SHP77 (cell line): ENCODE measurements at places on chromosomes 3 and 15.

DNA sequence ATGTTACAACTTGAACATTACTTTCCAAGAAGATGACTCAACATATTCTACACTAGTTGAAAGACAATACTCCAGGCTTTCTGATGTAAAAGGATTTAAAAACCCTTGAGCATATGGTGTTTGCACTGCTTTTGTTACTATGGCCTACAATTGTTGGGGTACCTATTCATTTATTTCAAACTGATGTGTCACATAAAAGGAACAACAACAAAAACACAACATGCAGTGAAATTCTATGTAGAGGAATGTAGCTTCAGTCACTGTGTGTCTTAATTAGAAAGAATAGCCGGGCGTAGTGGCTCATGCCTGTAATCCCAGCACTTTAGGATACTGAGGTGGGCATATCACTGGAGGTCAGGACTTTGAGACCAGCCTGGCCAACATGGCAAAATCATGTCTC, 1.6 kb downstream of the SPATA16 start:
- DNase-seq = no peak

DNA sequence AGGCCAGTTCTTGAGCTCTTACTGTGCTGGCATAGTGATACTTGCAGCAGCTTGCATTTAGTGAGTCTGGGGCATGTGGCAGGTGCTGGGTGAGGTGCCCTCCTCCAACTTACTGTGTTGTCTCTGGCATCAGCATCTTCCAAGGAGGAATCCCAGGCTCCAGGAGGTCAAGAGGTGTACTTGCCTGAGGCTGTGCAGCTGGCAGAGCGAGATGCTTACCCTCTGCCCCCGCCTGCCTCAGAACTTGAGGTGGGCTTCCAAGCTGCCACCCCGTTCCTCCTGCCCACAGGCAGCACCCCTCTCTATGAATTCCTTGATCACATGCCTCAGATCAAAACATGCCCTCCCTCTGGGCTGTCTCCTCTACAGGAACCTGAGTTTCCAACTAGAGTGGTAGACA, 86.0 kb downstream of the EEFSEC start:
- no peak for DNase-seq

DNA sequence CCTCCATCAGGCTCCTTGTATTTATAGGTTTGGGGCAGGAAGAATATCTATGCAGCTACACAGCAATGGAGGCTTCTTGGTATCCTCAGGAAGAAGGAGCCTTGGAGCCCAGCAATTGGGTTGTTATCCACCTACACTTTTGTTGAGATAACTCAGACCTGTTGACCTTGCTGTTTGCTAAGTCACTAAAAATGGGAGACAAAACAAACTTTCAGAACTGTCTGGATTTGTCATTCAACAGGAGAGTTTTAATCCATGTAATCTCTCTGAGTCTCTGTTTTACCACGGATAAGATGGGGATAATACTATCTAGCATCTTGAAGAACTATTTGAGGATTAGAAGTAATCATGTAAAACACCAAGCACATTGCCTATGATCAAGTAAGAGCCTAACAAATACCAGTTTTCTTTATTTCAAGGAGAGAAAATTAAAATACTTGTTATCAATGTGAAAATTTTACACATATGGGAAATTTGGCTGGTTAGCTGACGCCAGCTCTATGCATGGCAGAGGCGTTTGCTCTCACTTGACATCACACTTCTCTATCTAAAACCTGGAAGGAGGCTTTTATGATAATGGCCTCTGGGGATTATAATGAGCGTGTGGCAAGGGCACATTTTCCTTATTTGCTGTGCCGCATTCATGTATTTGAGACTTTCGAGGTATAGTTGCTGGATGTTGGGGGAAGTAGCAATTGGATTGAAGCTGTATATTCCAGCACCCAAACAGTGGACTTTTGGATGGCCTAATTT, 215.6 kb downstream of the PDCD6IP start:
- no peak for DNase-seq

DNA sequence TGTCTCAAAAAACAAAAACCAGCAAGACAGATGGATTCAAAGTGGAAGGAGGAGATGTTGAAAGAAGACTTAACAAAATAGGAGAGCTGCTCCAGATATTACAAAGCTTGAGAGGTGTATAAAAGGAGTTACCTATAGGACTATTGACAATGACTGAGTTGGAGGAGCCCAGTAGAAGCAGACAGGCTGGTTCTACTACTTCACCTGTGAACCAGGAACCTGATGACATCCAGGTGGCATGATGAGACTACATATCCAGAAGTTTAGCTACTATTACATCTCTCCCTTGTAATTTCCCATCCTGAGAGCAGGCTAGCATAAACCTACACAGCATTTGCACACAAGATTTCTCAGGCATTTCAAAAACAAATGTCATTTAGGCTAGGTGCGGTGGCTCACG, 49.3 kb downstream of the CPEB1 start:
- DNase-seq = no peak

DNA sequence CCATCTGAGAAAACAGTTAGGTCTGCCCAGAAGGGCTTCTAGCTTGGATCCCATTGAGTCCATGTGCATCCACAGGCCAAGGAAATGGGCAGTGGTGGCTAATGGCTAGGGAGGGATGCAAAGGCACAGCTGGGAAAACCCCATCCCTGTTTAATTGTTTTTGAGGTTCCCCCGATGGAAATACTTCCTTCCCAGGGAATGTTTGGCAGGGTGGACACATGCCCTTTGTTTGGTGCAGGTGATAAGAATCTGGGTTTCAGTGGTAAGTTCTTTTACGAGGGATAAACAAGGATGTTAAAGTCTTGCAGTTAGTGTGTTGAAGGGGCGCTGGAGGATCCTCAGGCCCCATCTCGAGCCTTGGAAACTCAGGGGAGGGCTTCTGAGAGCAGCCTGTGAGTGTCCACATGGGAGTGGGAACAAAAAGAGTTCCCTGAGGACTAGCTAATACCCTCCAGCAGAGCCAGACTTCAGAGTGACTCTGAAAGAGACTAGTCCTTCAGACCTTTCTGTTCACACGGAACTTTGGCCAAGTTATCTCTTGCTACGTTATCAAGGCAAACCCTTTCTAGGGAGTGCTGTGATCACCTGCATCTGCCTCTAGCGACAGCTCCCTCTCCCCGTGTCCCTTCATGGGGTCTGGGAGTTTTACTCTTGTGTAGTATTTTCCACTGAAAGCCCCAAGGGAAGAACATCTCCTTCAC, 17.4 kb downstream of the PTPRG start:
- no peak for DNase-seq

DNA sequence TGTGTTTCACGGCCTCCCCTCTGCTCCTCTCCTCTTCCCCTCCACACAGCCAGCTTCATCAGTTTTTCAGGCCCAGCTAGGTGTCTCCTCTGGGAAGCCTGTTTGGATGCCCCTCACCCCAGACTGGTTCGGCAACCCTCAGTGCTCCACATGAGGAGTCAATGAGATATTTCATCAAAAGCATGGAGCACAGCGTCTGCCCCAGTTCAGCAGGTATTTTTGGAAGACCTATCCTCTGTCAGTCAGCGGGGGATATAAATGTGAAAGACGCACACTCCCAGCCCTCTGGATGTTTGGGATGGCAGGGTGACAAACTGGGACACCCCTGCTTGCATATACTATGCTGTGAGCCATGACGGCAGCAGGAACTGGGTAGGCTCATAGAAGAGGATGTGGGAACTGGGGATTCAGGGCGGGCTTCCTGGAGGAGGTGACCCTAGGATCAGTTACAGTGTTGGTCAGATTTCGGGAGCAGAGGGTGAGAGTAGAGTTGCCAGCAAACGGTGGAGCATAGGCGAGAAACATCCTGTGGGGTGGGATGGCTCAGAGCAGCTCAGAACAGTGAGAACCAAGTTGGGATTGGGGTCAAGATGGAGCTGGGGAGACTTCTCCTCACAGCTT, 42.9 kb downstream of the PXYLP1 start:
- DNase-seq = no peak

DNA sequence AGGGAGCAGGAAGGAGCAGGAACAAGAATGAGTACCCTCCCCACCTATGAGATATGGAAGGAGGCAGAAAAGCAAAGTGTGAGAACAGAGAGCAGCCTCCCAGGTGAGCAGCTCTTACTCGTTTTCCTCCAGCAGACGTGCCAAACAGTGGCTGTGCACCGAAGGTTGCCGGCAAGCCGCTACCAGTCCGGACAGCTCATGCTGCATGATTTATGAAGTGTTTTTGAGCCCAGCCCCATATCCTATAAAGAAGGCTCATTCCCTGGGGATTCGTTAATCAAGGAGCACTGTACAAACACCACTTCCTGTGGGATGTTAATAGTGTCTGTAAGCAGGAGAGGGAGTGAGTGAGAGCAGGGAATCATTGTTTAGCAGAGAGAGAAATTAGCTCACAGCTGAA, 118.3 kb upstream of the FOXB1 start:
- peak; percentile 10 for DNase-seq

- no peak for DNase-seq
Observed at GRCh38 chr3:5013021-5013906, 34.0 kb downstream of the BHLHE40 start.

DNA sequence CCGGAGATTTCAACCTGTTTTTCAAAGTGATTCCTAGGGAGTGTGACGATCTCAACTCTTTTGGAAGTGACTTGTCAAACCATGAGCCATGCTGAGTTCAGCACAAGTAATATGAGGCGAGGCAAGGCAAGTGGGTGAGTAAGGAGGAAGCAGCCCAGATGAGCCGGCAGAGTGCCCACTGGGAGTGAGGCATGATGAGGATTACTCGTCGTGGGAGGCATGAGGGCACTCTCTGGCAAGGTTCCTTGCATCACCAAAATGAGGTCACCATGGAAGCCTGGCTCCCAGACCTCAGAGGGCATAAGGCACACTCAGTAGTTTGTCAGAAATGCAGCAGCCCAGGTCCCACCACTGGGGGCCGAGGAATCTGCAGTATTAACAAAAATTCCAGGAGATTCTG, 636.1 kb downstream of the MAGI1 start:
- no peak for DNase-seq

GRCh38 chr3:169285057-169286033, 378.2 kb downstream of the MECOM start:
- DNase-seq = no peak

- no peak for DNase-seq
Observed at GRCh38 chr3:126348308-126348920, 8.8 kb downstream of the KLF15 start.

- DNase-seq = no peak
Observed at GRCh38 chr15:58840048-58840447, 68.9 kb downstream of the MINDY2 start.

GRCh38 chr3:40324621-40325020, 15.1 kb downstream of the EIF1B start:
- DNase-seq = no peak

GRCh38 chr3:25663347-25663868, 1.3 kb downstream of the TOP2B start:
- DNase-seq = peak; percentile 24
